ENCODE measurements at places on chromosomes 6 and 20.

- DNase-seq = no peak
These were observed 897 bp upstream of the GMEB2 start for GRCh38 chr20:63627751-63628245.

DNA sequence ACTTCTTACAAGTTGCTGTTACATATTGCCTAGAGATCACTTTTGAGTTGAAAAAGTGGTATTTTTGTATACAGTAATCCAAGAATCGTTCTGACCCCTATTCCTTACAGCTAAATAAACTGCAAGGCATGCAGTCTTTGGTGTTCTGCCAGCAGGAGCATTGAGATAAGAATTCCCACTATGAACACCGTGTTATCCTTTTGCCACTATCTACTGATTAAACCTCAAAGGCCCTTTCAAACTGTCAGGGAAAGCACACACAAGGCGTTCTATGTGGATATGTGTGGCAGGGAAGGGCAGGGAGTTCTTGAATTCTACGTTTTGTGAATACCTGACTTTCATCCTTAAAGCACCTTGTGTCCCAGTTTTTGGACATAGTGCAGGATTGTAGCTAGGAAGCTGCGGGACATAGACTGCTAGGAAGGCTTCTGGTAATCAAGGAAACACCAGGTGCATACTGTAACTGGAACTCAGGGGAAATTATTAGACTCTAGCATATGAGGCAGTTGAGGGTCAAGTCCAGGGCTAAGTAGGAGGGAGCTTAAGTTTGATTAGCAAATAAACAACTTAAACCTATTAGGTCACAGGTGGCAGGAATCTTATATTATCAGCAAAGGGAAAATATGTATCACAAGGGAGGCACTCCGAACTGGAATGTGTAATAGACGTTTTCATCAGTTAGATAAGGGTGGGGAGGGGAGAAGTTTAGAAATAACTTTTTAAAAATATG is 506.6 kb downstream of the RNF144B start:
- no peak for DNase-seq

GRCh38 chr6:40907198-40907701 is 131.8 kb downstream of the UNC5CL start:
- no peak for DNase-seq

DNA sequence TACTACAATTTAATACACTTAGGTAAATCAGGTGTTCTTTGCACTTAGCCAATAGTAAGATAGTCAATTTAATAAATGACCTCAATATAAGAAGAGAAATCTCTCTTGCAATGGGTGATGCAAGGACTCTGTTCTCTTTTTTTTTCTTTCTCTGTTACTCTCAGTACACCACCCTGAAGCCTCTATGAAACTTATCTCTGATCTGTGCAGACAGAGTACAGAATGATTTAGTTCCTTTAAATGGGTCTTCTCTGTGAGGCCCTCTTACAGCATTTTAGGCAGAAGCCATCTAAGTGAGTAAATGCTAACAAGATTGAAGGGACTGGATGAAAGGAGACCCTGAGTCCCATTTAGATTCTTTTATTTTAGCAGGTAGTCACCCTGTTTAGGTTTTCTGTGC is 312.8 kb downstream of the RFPL4B start:
- no peak for DNase-seq

- peak; percentile 26 for DNase-seq
These were observed at the start of gene SYCP2L for GRCh38 chr6:10886691-10887502. Gene SYCP2L, plus strand, starts transcription at chr6:10887052. Its CDS starts 75 bp downstream, at chr6:10887127.

- DNase-seq = peak; percentile 60
These were observed 52.8 kb upstream of the MPC1 start for GRCh38 chr6:166435574-166435973.

DNA sequence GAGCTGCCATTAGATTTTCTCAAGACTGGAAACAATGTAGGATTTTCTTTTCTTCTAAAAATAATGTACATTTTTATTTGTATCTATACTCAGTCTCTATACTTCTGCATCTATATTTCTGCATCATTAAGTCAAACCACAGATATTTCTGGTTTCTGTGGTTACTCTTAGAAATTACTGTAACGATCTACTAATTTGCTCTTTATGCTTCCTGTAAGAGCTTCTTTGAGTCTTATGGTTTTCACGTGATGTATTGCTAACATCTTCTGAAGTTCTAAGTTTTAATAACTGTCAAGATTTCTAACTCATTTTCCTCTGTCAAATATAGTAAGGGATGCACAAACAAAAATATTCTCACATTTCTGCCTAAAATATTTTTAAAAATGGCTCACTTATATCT is 1144.5 kb downstream of the HACE1 start:
- no peak for DNase-seq

DNA sequence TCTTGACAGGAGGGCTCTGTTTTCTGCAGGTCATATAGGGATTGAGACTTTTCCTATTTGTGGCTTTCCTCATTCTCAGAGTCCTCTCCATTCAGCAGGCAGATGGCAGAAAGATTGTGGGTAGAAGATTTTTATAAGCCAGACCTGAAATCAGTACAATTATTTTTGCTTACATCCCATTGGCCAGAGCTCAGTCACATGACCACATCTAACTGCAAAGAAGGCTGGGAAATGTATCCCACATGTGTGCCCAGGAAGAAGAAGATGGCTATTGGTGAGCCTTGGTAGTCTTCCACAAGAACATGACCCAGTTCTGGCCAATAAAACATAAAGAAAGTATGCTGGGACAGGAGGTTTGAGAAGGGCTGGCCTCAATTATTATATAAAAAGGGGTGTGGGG is 21.5 kb upstream of the CCN5 start:
- no peak for DNase-seq

DNA sequence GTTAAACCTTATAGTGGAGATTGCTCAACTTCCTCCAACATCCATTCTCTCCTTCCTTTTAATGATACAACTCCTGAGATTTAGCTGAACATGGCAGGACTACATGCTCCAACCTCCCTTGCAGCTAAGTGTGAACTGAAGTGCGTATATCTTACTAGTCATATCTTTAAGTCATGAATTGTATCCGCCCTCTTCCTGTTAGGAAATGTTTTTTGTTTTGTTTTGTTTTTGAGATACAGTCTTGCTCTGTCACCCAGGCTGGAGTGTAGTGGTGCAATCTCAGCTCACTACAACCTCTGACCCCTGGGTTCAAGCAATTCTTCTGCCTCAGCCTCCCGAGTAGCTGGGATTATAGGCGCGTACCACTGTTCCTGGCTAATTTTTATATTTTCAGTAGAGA is 8.8 kb upstream of the OSTM1 start:
- no peak for DNase-seq

GRCh38 chr20:64099880-64100565 is 7.3 kb downstream of the NPBWR2 start:
- DNase-seq = peak; percentile 46

DNA sequence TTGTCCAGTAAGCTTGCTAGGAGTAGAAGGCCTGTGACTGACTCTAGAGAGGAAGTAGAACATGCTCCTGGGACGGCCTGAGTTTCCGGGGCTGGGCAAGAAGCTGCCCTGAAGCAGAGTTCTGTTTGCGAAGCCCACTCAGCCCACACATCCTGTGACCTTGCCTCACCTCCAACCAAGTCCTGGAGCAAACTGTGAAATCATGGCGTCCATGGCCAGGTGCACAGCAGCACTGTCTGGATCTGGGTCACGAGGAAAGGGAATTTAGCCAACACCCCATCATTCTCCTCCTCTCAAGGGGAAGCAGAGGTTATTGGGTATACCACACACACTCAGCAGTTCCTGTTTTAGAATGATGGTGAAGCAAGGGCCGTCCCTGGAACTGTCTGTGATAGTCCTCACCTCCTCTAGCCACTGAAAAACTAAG is 87.5 kb downstream of the CRYBG1 start:
- DNase-seq = peak; percentile 47

DNA sequence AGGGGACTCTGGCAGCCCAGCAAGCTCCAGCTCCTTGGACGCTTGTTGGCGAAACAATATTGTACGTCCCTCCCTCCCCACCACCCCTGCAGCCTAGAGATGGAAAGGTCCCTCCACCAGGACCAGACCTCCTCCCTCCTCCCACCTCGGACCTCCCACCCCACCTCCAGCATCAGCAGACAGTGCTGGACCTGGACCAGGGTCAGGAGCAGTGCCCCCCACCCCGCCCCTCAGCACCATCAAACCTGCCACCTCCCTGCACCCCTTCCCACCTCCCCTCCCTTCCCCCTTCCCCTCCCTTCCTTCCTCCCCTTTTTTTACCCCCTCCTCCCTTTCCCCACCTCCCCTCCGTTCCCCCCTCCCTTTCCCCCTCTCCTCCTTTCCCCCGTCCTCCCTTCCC is 98.4 kb downstream of the TAF4 start:
- no peak for DNase-seq

DNA sequence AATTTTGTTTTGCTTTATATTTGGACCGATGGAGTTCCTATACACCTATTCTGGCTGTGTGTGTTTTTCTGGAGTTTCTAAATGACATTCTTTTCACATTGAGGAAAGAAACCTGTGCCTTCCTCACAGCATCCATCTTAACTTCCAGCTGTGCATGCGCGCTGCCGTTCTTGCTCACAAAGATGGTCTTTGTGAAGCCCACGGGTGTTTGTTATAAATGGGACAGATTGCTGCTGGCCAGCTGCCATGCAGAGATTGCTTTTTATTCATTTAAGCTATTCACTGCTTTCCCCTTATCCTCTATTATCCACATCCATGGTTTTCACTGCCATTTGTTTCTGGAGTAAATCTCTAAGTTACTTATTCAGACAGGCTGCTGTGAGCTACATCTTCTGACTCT is 54.2 kb downstream of the SYNDIG1 start:
- no peak for DNase-seq

GRCh38 chr20:25706793-25707192 is 10.1 kb upstream of the ZNF337 start:
- DNase-seq = peak; percentile 53

- DNase-seq = no peak
These were observed 54.7 kb downstream of the TRAF3IP2 start for GRCh38 chr6:111550953-111551352.

- DNase-seq = no peak
These were observed 40.9 kb downstream of the SLC24A3 start for GRCh38 chr20:19253316-19253715.

DNA sequence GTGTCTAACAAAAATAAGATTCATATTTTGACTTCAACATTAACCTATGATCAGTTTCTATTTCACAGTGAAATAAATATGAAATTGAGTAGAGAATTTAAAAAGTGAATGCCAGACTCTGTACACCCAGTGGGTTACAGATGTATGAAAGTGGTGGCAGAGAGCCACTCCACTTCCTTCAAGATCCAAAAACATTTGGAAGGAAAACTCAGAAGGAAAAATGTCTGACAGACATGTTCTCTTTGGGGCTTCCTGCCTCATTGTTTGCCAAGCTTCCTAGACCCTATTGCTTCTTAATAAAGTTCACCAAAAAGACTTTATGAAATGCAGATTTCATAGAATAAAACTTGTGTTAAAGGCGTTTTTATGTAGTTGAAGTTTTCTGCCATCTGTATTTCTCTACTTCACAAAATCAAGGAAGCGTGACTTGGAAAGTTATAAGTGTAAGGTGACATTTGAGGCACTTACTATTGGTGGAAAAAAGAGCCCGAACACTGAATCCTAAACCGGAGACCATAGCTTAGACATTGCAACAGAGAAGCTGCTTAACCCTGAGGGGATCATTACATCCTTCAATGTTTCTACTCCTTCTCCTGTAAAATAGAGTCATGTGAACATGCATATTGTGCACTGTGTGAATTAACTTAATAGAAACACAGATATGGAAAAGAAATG is 12.8 kb downstream of the HMGCLL1 start:
- DNase-seq = no peak

All from activated CD8-positive, alpha-beta T cell treated with anti-CD3 and anti-CD28 coated beads for 36 hours (primary cell).